ENCODE measurements at places on chromosomes 3 and 15. TPM values are rescaled to one million over a fixed set of nuclear protein-coding genes. Genes with fewer than 3 reads are reported as not detected.

GRCh38 chr3:98800401-98800800 is 37.3 kb downstream of the ST3GAL6 start:
- no peaks in the 10 kb centered on the region for H3K36me3 ChIP-seq

DNA sequence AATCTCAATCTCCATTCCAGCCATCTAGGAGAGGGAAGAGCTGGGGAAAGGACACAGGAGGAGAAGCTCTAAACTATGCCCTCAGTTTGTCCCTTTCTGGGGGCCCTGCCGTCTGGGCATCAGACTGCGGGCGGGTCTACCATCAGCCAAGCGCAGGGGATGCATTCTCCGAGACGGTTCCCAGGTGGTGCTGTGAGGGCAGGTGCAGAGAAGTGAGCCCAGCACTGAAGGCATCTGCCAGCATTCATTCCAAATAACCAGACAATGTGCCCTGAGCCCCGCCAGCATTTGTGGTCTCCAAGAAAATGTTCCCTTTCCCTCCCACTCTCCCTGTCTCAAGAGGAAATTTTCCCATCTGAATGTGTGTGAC is 265.7 kb downstream of the XXYLT1 start:
- H3K4me1 ChIP-seq, result peaks cover 4% of the 10 kb centered on the region
- H3K4me3 ChIP-seq, result no peak overlapping the region
- H3K36me3 ChIP-seq, result no peaks in the 10 kb centered on the region
- no peak for DNase-seq
- no peaks in the 10 kb centered on the region for H3K27me3 ChIP-seq

- H3K4me3 ChIP-seq, result no peak overlapping the region
- H3K4me1 ChIP-seq, result no peaks in the 10 kb centered on the region
- H3K36me3 ChIP-seq, result no peaks in the 10 kb centered on the region
- no peaks in the 10 kb centered on the region for H3K27me3 ChIP-seq
Observed at GRCh38 chr3:97417-98258, 98.9 kb upstream of the CHL1 start.

- DNase-seq, result no peak
- H3K36me3 ChIP-seq, result no peaks in the 10 kb centered on the region
- no peak overlapping the region for H3K27ac ChIP-seq
- no peak overlapping the region for H3K4me3 ChIP-seq
- H3K4me1 ChIP-seq, result peaks cover 3% of the 10 kb centered on the region
Observed at GRCh38 chr3:196775938-196776337, 36.3 kb downstream of the PAK2 start.

DNA sequence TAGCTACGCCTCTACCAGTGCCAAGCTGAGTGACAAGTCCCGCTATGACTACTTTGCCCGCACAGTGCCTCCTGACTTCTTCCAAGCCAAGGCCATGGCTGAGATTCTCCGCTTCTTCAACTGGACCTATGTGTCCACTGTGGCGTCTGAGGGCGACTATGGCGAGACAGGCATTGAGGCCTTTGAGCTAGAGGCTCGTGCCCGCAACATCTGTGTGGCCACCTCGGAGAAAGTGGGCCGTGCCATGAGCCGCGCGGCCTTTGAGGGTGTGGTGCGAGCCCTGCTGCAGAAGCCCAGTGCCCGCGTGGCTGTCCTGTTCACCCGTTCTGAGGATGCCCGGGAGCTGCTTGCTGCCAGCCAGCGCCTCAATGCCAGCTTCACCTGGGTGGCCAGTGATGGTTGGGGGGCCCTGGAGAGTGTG is 5.7 kb downstream of the GRM2 start:
- no peak for DNase-seq
- no peak overlapping the region for H3K27ac ChIP-seq
- no peaks in the 10 kb centered on the region for H3K36me3 ChIP-seq
- H3K4me1 ChIP-seq, result no peaks in the 10 kb centered on the region
- H3K27me3 ChIP-seq, result no peaks in the 10 kb centered on the region

The RARRES1 gene
- total RNA-seq, result 225 TPM

The MTHFS gene
- not detected for total RNA-seq

The ATP10A gene
- 1.6 TPM for total RNA-seq
